ENCODE measurements at places on chromosomes 11 and 22.

GRCh38 chr11:36015799-36016198 is 71.9 kb downstream of the LDLRAD3 start:
- peak; percentile 69 for DNase-seq

GRCh38 chr11:84780689-84781293 is 846.4 kb downstream of the DLG2 start:
- no peak for DNase-seq

GRCh38 chr11:63896071-63896470 is 20.9 kb downstream of the RCOR2 start:
- no peak for DNase-seq

GRCh38 chr22:50436015-50436830 is 38.6 kb downstream of the SBF1 start:
- DNase-seq: no peak

- DNase-seq: no peak
Measured at GRCh38 chr22:21611210-21611977, 18.4 kb downstream of the YDJC start.

- peak; percentile 75 for DNase-seq
Measured at GRCh38 chr11:12599408-12600143, 74.6 kb upstream of the TEAD1 start.

DNA sequence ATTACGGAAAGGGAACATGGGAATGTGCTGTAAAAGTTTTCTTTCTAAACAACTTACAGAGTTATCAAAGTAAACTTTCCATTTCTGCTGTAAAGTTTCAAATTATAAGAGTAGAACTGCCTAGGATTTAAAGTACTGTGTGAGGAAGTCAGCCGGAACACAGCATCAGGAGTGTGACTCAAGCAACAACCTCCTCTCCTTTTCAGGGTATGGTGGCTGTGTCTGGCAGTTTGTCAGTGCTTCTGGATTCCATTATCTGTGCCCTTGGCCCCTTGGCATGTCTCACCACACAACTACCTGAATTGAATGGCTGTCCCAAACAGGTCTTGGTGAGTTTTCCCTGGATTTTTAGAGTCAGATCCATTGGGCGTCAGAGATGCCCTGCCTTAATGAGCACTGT is 6.9 kb upstream of the TOM1 start:
- DNase-seq: no peak

DNA sequence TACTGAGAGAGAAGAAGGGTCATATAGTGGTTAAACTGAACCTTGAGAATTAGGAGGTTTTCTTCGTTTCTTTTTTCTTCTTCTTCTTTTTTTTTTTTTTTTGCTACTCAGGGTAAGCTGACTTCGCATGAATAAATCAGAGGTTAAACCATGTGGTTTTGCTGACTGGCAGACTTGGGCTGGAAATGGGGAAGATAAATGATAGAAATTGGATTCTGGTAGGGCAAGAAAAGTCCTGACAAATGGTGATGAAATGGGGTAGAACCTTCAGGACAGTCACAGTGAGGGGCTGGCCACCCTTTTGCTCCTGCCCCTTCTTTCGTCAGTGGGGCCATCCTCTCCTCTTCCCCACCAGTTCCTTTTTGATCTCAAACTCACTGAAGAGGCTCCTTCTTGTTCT is 1.6 kb upstream of the SWAP70 start:
- DNase-seq: no peak

DNA sequence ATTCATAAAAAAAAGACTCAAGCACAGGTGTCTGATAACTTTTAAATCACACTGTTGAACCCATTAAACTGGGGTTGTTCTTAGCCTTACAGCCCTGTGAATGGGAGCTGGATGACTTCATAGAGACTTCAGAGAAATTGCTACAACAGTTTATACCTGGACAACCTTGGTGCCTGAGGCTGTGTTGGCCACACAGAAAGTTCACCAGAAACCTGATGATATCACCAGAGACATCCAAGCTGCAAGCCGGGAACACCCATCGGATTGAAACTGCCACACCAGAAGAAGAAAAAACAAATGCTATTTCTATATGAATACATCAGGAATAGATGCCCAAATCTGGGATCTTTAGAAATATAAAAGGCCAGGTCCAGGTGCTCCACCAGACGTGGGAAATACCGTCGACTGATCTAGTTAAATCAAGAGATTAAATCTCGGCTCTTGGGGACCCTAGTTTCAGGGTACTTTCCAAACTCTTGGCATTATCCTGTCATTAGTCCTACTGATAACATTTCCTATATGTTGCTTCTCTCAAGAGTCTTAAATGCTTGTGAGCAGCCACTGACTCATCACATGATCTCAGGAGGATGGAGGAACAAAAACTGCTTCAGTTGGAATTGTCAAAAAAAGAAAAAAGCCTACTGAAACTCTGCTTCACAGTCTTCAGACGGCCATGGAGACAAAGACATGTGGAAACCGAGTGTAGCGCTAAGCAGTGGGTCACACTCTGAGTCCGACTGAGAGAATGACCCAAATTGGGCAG is 28.6 kb upstream of the APOL5 start:
- DNase-seq: no peak

DNA sequence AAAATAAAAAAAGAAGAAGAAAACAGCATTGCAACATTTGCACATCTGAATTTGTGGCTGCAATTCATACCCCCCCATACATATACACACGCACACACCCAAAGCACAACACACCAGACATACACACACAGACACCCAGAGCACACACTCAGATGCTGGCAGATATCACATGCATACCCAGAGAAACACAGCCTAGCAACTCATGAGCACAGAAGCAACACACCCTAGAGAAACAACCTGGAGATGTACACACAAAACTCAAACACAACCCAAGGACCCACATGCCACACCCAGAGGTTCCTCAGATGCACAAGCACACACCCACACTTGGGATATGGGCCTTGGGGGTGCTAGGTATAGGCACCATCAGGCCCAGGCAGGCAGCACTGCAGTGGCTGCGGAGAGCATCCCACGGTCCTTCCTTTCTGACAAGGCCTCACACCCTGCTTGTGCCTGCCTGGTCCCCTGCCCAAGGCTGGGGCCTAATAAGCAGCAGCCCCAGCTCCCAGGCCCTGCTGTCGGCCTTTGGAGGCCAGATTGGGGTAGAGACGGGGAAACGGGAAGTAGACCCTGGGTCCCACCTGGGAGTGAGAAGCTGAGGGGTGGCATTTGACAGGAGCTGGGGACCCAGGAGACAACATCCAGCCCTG is 3.1 kb downstream of the CST6 start:
- DNase-seq: no peak

DNA sequence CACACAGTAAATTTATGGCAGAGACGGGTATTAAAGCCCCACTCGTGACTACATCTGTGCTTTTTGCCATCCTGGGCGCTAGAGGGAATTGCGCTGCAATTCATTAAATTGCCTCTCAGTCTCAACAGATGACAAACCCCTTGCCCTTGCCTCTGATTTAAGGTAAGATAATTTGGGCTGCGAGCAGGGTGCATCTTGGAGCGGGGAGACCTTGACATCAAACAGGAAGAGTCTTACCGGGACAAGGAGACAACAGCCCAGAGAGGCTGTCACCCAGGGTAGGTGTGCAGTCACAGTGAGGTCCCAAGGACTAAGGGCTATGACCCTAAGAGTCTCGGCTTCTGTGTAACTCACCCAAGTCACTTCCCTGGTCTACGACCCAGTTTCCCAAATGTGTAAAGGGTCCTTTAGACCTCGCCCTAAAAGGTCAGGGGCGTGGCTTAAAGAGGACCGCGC is 449 bp upstream of the TOM1 start:
- no peak for DNase-seq

GRCh38 chr11:126419801-126420697 is 64.6 kb downstream of the ST3GAL4 start:
- peak; percentile 54 for DNase-seq

DNA sequence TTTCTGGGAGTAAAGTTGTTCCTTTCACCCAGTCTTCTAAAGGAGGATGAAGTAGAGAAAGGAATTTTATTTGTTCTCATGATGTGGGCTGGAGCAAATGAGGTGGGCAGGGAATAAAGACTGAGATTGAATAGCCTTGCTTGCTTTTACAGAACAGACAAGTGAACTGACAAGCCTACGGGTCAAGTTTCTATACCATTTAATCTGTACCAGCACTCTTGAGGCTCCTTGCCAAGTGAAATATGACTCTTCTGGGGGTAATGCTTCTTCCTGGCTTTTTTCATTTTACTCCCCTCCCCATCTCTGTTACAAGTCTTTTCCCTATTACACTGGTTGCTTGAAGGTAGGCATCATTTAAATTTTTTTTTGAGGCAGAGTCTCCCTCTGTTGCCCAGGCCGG is 54.8 kb downstream of the CSTPP1 start:
- no peak for DNase-seq

DNA sequence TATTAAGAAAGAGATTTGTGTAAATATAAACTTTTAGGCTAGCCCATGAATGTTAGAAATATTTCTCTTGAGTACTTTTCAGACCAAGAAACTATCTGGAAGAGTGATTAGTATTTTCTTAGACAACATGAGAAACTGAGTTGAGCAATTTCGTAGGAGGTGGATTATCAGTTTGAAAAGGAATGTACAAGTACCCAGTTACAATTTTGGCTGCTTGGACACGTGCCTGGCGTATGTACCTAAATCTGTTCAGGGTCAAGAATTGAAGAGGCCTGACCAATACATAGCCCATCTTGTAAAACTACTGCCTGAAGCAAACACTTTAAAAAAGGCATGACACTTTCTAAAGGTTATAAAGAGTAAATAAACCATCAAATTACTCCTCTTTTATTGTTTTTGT is 71.1 kb downstream of the CCDC73 start:
- DNase-seq: no peak

GRCh38 chr11:13434247-13435205 is 28.5 kb downstream of the BTBD10 start:
- DNase-seq: no peak

- DNase-seq: peak; percentile 39
Measured at GRCh38 chr11:73359930-73360742, 16.1 kb upstream of the RELT start.

DNA sequence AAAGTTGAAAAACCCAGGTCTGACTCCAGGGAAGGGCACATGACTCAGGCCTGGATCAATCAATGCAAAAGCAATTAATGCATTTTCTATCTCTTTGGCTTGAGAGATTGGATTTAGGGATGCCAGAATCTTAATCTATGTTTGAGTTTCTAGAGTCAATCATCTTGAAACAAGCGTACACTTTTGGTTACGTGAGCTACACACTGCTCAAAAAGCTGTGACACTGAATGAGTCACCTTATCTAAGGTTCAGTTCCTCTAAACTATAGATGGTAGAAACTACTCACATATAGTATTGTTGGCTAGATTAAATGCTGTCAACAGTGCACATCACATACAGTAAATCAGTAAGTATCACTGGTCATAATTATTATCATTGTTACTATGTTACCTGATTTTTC is 24.2 kb downstream of the MRE11 start:
- no peak for DNase-seq

GRCh38 chr11:43996318-43996717 is 51.5 kb upstream of the ACCSL start:
- no peak for DNase-seq

DNA sequence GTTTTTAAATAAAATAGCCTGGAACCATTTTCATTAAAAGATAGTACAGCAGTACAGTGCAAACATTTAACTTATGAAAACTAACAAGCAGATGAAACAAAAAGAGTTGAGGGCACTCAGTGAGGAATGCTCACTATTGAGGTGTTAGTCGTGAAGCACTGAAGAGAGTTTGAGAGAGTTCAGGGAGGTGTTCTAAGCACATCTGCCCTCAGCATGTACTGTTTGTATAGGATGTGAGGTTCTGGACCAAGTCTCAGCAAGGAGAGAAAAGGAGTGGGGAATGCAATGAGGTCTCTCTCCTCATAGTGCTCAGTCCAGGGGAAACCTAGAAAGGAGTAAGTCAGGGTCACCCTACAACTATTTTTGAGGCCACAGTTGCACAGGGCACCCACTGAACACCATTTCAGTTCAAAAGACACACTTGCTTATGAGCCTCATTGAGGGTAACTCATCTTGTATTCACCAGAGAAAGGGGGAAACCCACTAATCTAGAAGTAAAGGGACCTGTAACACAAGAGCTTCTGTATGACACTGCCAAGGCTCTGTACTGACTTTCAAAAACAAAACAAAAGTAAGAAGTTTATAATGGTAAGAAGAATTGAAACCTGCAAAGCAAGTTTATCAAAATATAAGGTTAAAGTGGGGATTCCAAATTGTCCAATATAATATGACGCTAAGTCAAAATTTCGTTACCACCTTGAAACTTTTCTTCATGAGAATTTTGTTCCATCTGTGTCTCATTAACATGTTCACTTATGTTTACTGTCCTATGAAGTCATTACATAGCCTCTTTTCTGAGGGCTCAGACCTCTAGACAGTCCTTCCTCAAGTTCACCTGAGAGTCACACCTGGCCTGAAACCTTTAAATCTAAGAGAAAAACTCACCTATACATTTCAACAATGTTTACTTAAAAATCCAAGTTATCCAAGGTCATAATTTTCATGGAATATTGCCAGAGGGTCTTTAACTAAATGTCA is 275.3 kb downstream of the ETS1 start:
- DNase-seq: no peak

- no peak for DNase-seq
Measured at GRCh38 chr11:119513131-119513805, 90.3 kb upstream of the THY1 start.

DNA sequence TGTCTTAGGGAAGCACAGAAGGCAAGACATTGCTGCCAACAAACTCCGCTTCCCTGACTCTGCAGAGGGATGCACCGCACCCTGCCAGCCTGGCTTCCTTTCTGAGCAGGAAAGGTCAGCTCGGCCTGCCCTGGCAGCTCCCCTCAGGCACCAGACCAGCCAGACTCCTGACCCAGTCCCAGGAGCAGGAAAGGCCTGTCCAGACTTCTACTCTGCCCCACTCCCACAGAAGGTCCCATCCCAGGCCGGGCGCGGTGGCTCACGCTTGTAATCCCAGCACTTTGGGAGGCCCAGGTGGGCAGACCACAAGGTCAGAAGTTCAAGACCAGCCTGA is 17.7 kb downstream of the ARRB1 start:
- no peak for DNase-seq

- DNase-seq: no peak
Measured at GRCh38 chr22:40430991-40431390, 60.6 kb downstream of the SGSM3 start.

GRCh38 chr11:133829566-133829965 is 15.7 kb downstream of the SPATA19 start:
- no peak for DNase-seq

DNA sequence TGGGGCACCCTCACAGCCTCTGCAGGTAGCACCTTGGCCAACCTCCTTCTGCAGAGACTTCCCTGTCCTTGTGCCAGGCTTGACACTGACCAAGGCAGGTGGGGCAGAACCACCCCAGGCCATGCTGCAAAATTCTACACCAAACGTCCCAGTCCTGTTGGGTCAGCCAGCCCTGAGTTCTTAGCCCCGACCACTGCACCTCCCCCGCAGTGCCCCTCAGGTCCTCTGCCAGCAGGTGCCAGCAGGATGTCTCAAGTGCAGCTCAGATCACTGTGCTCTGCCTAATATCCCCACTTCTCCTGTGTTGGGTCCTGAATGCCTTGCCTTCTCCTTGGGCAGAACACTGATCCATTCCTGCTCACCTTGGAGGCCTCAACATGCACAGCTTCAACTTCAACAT is 999.7 kb downstream of the TBC1D22A start:
- DNase-seq: no peak

- DNase-seq: no peak
Measured at GRCh38 chr11:73316422-73316821, 8.3 kb downstream of the ARHGEF17 start.

- DNase-seq: no peak
Measured at GRCh38 chr22:21858025-21858764, 9.2 kb downstream of the MAPK1 start.

All from testis (tissue), 5 donors.